Cardiac fibroblast (primary cell): ENCODE measurements at places on chromosomes 12 and 14.

GRCh38 chr14:104332634-104333270, 194.4 kb downstream of the KIF26A start:
- DNase-seq, result no peak

- DNase-seq, result no peak
Measured at GRCh38 chr14:78970677-78971076, 800.5 kb downstream of the NRXN3 start.

DNA sequence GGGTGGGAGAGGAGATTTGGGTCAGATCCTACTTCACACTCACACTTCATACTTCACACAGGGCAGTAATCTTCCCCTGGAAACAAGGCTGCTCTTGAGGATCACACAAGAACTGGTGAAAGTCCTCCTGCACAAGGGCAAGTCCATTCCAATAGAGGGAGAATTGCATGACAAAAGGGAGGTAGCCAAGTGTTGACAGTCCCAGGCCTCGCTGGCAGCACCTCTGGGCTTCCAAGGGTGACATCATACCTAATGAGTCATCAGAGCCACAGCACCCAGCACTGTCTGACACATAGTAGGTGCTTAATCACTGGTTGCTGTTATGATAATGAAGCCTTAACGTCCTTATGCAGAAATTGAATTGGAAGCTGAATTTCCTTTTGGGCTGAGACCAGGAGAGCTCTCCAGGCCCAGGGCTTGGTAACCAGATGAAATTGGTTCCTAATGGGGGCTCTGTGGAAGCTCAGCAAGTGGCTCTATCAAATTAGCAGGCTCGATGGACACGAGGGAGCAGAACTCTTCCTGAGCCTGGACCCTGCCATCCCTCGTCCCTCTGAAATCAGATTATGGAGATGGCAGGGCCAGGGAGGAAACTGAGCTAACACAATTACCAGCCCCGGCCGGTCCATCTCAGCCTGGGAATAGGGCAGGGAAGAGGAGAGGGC, 58.8 kb upstream of the ACTN1 start:
- DNase-seq, result no peak

GRCh38 chr12:131834798-131835615, 6.8 kb downstream of the MMP17 start:
- DNase-seq, result no peak

DNA sequence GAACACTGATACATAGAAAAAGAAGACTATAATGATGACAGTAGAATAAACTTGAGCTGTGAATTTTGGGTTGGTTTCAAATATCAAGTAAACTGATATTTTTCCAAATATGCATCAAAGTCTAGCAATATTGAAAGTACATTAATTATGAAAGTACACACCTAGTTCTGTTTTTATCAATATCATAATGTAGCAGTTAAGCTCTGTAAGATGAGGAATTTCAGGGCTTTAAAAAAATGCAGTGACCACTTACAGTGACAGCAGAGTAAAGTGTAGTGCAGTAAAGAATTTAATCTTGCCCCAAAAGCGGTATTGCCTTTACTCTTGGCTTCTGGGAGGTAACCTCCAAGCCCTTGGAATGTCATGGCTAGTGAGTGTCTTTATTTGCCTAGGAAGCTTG, 102.9 kb upstream of the ABCD2 start:
- DNase-seq, result no peak

DNA sequence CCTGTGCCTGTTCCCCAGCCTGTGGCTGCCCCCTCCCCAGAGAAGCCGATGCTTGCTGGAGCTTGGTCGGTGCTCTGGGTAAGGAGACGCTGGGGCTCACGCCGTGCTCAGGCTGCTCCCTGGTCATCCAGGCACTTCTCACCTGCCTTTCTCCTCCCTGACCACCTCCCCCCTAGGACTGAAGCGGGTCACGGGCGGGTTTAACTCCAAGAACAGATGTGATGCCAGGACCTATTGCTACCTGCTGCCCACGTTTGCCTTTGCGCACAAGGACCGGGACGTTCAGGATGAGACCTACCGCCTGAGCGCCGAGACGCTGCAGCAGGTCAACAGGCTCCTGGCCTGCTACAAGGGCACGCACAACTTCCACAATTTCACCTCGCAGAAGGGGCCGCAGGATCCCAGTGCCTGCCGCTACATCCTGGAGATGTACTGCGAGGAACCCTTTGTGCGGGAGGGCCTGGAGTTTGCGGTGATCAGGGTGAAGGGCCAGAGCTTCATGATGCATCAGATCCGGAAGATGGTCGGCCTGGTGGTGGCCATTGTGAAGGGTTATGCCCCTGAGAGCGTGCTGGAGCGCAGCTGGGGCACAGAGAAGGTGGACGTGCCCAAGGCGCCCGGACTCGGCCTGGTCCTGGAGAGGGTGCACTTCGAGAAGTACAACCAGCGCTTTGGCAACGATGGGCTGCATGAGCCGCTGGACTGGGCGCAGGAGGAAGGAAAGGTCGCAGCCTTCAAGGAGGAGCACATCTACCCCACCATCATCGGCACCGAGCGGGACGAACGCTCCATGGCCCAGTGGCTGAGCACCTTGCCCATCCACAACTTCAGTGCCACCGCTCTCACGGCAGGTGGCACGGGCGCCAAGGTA, 8.4 kb upstream of the EP400 start:
- no peak for DNase-seq

DNA sequence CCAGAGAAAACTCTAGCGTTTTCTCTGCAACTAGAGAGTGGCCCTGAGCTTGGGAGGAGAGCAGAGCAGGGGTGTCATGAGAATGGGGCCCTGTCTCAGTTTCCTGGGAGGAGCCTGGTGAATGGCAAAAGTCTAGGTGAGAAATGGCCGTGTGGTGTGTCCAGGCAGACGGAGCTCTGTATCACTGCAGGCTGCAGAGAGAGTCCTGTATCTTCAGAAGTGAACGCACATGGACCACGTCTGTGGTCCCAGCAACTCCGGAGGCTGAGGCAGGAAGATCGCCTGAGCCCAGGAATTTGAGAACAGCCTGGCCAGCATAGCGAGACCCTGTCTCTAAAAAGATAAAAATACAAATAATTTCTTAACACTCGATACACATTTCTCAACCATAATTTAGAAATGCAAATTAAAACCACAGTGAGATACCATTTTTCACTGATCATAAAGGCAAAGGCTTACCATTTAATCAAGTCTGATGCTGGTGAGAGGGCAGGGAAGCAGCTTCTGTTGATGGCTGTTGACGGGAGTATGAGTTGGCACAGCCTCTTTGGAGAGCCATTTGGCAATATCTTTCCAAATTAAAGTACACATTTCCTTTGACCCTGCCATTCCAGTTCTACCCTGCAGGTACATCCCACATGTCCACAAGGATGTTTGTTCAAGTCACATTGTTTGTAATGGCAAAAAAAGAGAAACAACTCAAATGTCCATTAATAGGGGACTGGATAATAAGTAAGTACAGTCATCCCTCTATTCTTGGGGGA, 51.0 kb downstream of the NFKBIA start:
- DNase-seq, result no peak

GRCh38 chr12:96503976-96504375, 14.6 kb downstream of the CFAP54 start:
- no peak for DNase-seq

DNA sequence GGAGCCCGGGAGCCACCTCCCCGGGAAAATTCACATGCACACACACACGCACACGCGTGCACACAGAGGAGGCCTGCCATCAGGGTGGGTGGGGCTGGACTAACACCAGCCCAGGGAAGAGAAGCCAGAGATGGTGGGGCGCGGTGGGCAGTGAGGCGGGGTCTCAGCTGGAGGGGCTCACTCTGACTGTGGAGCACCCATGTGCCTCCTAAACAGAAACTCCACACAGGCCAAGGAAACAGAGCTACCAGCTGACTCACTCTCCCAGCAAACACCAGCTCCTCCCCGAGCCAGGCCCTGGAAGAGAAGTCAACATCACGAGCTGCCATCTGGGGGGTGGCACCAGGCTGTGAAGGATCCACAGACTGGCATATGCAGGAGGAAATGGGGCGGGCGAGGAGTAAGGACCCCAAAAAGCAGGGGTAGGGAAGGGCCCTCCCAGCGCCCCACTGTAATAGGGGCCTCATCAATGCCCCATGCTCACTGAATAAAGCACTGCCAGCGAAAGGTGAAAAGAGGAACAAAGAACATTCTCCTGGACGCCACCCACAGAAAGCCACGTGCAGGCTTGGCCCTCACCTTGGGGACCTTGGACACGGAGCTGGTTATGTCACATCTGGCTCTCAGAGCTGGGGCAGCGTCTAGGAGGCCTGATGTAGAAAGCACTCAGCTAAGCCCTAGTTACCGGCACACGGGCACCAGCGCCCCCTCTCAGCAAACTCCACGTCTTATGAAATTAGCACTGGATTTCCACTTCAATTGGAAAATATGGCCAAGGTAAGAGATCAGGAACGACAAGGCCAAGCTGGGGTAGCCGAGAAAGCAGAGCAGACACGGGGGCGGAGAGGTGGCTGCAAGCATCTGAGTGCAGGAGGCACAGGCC, 8.4 kb upstream of the INF2 start:
- peak; percentile 86 for DNase-seq

- DNase-seq, result peak; percentile 20
Measured at GRCh38 chr12:16272222-16272621, 5.3 kb downstream of the SLC15A5 start.

DNA sequence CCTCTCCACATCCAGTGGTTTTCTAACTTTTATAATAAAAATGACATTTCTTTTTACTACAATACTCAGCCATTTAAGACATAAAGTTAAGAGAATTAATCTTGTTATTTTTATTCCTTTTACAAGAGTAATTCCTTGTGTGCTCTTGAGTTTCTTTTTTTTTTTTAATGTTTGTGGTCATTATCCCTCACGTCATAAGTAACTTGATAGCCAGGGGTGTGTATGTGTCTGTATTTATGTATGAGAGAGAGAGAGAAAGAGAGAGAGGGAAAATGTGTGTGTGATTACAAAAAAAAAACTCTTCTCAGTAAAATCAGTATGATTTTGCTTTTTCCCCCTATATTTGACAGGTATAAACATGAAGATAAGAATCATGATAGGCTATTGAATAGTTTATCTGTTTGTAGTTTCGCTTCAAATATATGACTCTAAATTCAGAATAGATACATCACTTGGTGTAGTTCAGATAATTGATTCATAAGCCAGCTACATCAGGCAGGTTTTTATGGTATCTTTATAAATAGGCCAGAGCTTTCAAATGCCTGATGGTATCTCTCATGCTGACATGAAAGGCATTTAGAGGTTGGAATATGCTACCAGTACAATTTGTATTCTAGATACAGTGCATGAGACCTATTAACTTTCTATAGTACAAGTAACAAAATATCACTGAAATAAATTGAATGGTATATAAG, 34.9 kb downstream of the RERGL start:
- no peak for DNase-seq

DNA sequence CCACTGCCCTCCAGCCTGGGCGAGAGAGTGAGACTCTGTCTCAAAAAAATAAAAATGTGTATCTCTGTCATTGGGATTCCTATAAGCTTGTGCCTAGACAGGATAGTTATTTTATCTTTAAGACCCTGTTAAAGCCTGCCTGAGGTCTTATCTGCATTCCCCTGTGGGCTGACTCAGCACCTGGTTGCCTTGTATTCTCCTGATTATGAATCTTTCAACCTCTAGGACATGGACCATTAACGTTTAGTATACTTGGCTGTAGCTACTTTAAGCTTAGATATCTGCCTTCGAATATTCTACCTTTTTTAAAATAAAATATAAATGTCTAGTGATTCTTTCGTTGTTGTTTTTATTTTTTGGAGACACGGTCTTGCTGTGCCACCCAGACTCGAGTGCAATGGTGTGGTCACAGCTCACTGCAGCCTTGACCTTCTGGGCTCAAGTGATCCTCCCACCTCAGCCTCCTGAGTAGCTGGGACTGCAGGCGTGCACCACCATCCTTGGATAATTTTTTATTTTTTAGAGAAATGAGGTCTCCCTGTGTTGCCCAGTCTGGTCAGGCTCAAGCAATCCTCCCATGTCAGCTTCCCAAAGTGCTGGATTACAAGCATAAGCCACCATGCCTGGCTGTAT, 41.3 kb downstream of the RESF1 start:
- no peak for DNase-seq

DNA sequence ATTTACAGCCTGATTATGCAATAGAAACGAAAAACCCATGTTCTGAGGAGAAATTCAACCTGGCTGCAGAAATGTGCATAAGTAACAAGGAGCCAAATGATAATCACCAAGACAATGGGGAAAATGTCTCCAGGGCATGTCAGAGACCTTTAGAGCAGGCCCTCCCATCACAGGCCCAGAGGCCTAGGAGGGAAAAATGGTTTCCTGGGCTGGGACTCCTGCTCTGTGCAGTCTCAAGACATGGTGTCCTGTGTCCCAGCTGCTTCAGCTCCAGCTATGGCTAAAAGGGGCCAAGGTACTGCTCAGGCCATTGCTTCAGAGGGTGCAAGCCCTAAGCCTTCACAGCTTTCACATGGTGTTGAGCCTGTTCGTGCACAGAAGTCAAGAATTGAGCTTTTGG, 156.0 kb downstream of the SLC35F4 start:
- DNase-seq, result no peak

GRCh38 chr14:94613720-94614644, 1.8 kb downstream of the SERPINA3 start:
- DNase-seq, result no peak

DNA sequence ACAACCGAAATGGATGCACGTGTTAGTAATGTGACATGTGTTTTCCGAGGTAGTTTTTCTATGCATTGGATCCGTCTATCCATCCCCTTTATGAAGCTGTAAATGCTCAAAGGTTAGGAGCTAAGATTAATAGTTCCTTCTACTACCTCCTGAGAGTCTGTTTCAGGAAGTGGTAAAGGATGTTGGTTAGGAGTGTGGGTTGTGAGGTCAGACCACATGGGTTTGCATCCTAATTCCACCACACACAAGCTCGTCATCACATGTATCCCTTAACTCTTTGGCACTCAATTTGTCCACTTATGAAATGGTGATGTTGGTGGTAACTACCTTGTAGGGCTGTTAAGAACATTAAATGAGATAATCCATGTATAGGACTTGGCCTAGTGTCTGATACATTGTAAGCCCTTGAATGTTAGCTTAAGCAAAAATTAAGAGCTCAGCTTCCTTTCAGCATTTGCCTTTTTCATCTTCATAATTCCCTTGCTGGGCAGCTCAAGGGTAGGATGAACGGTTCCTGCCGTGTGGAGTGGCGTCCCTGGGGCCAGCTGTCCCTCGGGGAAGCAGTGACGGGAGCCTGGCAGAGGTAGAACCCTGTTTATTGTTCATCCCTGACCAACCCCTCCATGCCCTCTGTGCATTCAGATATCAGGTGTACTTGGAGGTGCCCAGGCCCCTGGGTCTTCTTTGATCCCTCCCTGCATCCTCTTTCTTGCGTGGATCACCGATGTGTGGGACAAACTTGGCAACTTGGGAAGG, 52.3 kb downstream of the TSPAN9 start:
- DNase-seq, result peak; percentile 77
